Keratinocyte (primary cell): ENCODE measurements at places on chromosomes 13 and 19.
A peak's percentile ranks its signal among the peaks of the same experiment; 100 is the strongest.

- H3K4me1 ChIP-seq, result peaks cover 5% of the 10 kb centered on the region
- H3K36me3 ChIP-seq, result no peaks in the 10 kb centered on the region
- H3K4me3 ChIP-seq, result peak overlapping the region; percentile 36
- no peak for DNase-seq
Measured at GRCh38 chr19:4583961-4584669, 24.6 kb upstream of the SEMA6B start.

DNA sequence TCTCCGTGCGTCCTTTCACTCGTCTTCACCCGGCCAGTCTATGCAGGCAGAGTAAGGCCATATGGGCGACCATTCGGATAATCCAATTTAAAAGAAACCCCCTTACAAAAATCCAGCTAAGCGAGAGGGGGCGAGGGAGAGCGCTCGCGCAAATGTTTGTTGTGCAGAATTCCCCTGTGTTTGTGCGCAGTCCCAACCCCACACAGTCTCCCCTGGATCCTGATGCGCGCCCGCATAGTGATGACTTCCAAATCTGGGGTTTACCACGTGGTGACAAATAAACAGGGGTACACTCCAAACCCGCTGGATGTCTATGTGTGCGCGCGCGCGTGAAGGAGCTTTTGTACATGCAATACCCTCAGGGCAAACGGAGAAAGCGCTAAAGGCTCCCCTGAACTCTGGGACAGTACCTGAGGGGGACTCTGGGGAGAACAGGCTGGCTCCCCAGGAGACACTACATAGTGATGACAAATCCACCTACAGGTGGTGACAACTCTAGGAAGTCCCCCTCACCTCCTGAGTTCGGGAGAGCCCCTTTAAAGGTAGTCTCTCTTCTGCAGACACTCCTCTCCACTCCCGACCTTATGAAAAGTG lies 8.5 kb downstream of the SOX21 start:
- H3K36me3 ChIP-seq, result no peaks in the 10 kb centered on the region
- no peak overlapping the region for H3K27ac ChIP-seq
- peaks cover 58% of the 10 kb centered on the region for H3K27me3 ChIP-seq
- peaks cover 7% of the 10 kb centered on the region for H3K4me1 ChIP-seq
- H3K4me3 ChIP-seq, result no peak overlapping the region

- H3K36me3 ChIP-seq, result no peaks in the 10 kb centered on the region
- H3K27ac ChIP-seq, result no peak overlapping the region
- no peak overlapping the region for H3K4me3 ChIP-seq
- peaks cover 5% of the 10 kb centered on the region for H3K4me1 ChIP-seq
- no peaks in the 10 kb centered on the region for H3K27me3 ChIP-seq
- peak; percentile 62 for DNase-seq
Measured at GRCh38 chr19:45927565-45928261, 13.1 kb upstream of the NANOS2 start.

DNA sequence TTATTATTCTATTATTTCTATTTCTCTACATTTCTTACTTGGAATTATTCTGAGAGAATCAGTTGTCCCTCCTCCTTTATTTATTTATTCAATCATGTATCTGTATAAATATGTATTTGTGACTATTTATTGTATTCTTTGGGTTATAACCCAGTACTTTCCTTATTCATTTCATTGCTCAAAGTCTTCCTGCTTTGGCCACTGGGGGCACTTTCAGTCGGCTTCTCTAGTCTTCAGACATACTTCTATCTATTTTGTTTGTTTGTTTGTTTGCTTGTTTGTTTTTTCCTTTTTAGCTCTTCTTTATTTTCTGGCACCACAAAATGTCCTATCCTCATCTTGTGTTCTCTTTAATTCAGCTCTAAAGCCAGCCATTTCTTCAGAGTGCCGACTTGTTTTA lies 260.4 kb downstream of the NALCN start:
- H3K4me1 ChIP-seq, result no peaks in the 10 kb centered on the region
- H3K27me3 ChIP-seq, result peaks cover 5% of the 10 kb centered on the region
- DNase-seq, result no peak
- no peaks in the 10 kb centered on the region for H3K36me3 ChIP-seq

DNA sequence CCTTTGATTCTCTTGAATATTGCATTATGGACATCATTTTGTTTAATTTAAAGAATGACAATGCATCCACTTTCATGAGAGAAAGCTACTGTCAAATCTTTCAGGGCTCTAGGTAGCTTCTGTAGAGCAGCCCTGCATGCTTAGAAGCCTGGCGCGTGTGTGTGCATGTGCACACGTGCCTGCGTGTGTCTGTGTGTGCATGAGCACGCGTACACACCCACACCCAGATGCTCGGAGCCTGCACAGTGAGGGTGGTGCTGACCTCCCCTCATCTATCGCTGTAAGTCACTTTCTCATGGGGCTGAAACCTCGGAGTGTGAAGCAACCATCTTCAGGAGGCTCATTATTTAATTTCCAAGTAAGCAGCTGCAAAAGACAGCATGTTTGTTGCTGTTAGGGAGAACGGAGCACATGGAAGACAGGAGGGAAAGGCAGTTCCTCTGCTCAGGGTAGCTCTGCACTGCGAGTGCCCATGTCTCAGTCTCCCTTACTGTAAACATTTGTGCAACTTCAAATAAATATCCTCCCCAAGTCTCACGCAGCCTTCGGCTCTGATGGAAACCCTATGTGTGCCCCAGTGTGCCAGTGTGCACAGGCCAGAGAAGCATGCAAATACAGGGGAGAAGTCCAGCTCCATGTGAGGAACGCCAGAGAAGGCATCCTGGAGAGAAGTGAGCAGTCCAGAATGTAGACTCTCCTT lies 22.8 kb downstream of the TSHZ3 start:
- no peaks in the 10 kb centered on the region for H3K36me3 ChIP-seq
- no peaks in the 10 kb centered on the region for H3K27me3 ChIP-seq
- H3K4me3 ChIP-seq, result no peak overlapping the region
- no peak overlapping the region for H3K27ac ChIP-seq
- no peak for DNase-seq
